ENCODE measurements at places on chromosomes 4 and X.
A peak's percentile ranks its signal among the peaks of the same experiment; 100 is the strongest.

- no peak for ATAC-seq
These were observed 31.5 kb upstream of the IL21 start for GRCh38 chr4:122652379-122652778.

- peak; percentile 65 for ATAC-seq
These were observed 118.6 kb downstream of the PTTG2 start for GRCh38 chr4:38078590-38079421.

GRCh38 chr4:40976343-40976742 lies 226.6 kb downstream of the NSUN7 start:
- ATAC-seq = no peak

DNA sequence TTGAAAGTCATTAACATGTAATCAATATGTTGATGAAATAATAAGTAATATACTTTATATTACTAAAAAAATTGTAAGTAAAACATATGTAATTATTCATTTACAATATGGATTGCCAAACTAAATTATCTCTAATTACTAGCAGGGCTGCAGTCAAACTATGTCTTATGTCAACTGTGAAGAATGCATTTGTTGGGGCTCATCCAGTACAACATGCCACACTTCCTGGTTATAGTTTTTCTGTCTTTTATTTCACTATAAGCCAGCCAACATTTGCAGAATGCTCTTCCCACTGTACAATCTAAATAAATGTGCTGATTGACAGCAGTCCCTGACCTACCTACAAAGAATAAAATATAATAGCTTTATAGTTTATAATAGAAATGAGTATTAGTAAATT lies 975.4 kb upstream of the NDST4 start:
- no peak for ATAC-seq

DNA sequence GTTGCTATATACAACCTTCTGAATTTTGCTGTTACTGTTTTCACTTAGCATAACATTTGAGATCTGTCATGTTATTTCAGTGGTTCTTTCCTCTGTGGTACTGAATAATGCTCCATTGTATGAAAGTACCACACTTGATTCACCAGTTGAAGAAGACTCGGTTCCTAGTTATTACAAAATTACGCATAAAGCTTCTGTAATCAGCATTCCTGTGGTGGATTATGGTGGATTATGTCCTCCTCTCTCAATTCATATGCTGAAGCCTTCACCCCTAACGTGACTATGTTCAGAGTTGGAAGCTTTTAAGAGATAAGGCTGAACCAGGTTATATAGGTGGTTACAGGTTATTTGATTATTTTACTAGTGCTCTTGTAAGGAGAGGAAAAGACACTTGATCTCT lies 2143.5 kb upstream of the AGA start:
- ATAC-seq = no peak

GRCh38 chr4:1602655-1603412 lies 81.3 kb downstream of the FAM53A start:
- no peak for ATAC-seq

- no peak for ATAC-seq
These were observed 131.9 kb downstream of the ANXA5 start for GRCh38 chr4:121564840-121565375.

DNA sequence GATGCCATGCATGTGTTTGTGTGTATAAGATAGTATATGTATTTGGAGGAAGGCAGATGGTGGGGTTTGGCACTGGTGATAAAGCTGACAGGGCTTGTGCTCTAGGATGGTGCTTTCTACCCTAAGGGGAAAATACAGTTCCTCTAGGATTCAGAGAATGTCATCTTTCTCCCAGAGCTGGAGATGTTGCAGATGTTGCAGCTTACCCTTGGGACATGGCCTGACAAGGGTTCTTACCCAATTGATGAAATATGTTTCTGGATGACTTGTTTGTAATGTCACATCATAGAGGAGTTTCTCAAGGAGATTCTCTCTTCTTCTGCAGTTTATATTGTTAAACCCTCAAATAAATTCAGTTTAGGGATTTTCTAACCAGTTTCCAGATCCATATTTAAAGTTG lies 52.5 kb upstream of the PITX2 start:
- ATAC-seq = no peak
